ENCODE measurements at places on chromosomes 3 and 15. TPM values are rescaled to one million over a fixed set of nuclear protein-coding genes. Genes with fewer than 3 reads are reported as not detected.

The CFAP100 gene
- polyA plus RNA-seq, result 1.1 TPM

The NLGN1 gene
- 2.1 TPM for polyA plus RNA-seq

The LRRC57 gene
- polyA plus RNA-seq, result 27.2 TPM

The VGLL3 gene
- 4.8 TPM for polyA plus RNA-seq

The CSPG4 gene
- polyA plus RNA-seq, result 11.0 TPM

- peak; percentile 55 for DNase-seq
These were observed 96.5 kb downstream of the FSIP1 start for GRCh38 chr15:39685999-39686613.

- peak; percentile 16 for DNase-seq
These were observed 543 bp downstream of the MEF2A start for GRCh38 chr15:99566157-99566897.
